Stimulated activated CD4-positive, alpha-beta T cell treated with anti-CD3 and anti-CD28 coated beads, Interleukin-12 subunit alpha, Interleukin-12 subunit beta, amount 100 ng/mL, for 48 hours (primary cell): ENCODE measurements at places on chromosomes 12 and 14.

- DNase-seq = peak; percentile 64
These were observed 51.1 kb upstream of the CRACR2A start for GRCh38 chr12:3803865-3804472.

DNA sequence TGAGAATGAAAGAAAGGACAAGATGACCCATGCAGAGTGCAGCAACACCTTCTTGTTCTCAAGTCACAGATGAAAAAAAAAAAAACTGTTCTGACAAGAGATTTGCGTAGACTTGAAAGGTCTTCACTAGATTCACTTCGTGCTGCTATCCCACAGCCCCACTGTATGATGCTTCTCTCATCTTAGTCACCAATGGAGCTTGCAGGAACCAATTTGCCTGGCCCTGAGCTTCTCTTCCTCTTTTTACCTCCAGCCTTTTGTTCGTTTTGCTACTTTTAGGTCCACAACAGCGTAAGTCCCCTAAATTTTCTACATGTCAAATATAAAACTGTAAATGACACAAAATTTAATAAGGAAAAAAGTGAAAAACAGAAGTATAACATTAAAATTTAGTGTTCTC lies 107.9 kb upstream of the NAP1L1 start:
- no peak for DNase-seq

GRCh38 chr12:109988903-109989302 lies 7.3 kb downstream of the GIT2 start:
- no peak for DNase-seq

- no peak for DNase-seq
These were observed 113.6 kb upstream of the EEA1 start for GRCh38 chr12:93042684-93043083.

DNA sequence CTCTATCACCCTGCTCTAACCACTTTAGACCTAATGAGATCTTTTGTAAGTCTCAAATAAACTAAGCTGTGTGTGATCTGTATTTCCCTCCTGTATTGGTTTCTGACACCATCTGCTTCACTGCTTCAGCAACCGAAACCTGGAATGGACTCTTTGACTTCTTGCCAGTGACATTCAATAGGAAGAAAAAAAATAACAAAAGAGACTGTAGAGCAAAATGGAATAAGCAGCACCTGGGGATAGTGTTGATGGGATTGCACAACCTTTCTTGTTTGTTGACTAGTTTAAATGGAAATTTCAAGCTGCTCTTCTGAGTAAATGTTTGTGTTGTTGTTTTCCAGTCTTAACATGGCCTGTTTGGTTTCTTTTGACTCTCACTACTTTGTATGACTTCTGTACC lies 888.6 kb upstream of the SEL1L start:
- DNase-seq = no peak

DNA sequence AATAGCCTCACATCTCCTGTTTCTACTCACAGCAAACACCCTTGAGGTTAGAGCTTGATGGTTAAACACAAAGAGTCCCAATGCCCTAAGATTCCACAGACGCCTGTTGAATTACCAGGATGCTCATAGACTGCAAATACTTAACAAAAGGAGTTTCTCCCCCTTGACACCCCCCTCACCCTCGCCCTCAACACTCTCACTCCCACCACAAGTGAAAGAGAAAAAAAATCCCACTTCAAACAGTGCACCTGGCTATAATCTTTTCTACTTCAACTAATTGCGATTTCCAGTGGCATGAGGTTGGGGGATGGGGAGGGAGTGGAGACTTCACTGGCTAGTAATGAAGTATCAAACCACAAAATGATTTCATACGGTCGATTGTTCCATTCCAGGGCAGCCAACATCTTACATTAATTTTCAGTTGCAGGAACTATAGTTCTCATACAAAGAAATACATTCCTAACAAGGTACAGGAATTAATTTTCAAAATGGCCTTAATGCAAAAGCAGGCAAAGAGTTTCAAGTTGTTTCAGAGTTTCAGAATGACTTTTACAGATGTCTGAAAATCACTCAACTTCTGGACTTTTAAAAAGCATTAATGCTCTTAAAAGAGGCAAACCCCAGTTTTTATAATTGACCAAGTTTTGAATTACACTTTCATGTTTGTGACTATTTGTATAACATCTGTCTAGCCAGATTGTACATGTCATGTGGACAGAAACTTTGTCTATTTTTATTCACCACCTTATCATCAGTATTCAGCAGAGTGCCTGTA lies 390.7 kb downstream of the C12orf75 start:
- DNase-seq = no peak
